Dermis microvascular lymphatic vessel endothelial cell (primary cell): ENCODE measurements at places on chromosomes 11 and 22. TPM values are rescaled to one million over a fixed set of nuclear protein-coding genes. Genes with fewer than 3 reads are reported as not detected.

DNA sequence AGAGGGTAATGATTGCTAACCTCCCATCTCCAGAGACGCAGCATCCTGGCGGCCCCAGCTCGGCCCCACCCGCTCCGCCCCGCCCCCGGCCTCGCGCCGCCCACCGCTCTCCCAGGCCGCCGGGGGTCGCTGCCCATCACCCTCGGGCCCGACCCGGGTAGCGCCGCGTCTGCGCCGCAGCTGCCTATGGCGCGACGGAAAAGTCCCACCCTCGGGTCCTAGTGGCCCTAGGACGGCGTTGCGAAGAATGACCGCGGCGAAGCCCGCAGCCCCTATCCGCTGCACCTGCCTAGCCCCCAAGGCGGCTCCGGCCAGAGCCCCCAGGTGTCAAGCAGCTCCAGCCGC is 457 bp downstream of the CPSF7 start:
- DNase-seq: peak; percentile 32

DNA sequence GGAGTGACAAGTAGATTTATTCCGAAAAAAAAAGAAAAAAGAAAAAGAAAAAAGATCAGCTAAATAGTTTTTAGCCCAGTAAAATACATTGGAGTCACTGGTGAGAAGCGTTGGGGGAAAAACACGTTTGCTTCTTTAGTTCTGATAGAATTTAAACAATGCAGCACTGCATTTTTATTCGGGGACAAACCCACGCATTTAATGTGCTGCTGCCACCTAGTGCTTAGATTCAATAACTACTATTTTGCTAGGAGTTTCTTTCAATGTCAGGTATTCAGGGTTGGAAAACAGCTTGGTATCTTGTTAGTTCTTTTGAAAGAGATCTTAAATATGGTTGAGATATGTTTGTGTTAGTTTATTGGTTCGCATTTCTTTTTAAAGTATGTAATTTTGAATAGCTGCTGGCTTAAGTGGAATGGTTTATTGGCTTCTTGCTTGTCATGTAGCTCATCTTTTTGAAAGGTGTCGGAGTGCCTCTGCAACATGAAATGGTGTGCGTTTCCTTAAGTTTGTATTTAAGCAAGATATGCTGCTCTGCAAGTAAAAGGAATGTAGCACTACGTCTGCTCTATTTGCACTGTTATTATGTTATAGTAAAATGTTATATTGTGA is 41.9 kb downstream of the SVIP start:
- peak; percentile 37 for DNase-seq

GRCh38 chr11:42271306-42271705 is 811.9 kb upstream of the LRRC4C start:
- no peak for DNase-seq

- no peak for DNase-seq
These were observed 60.9 kb upstream of the PARVG start for GRCh38 chr22:44119669-44120313.

DNA sequence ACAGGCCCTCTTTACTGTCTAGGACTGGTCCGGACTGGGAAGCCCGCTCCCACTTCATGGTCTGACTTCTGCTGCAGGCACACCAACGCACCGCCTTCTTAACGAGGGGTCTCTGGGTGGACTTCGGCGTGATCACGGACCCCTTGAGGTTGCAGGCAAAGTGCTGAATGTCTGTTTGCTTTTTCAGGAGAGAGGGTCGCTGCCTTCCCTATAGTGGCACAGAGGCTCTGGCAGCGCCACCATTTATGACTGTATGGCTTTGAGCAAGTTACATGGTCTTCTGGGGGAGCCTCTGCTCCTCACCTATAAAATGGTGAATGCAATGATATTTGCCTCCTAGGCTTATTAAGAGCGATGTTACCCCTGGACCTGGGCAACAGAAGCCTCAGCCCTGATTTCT is 1.4 kb upstream of the SCN4B start:
- no peak for DNase-seq

DNA sequence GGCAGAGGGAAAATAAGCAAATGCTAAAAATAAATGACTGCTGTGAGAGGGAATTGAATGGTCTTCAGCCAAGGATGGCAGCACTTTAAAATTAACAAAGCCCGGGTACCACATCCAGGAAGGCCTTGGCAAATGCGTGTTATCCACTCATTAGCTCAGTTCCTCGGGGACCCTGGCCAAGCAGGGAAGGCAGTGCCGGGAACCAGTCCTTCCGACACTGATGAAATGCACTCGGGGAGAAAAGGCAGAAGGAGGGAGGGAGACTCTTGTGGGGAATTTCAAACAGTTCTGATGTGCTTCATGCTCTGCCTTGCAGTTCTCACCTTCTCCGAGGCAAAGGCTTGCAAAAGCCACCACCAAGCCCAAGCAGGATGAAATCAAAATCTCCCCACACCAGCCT is 38.3 kb downstream of the CLPB start:
- no peak for DNase-seq

DNA sequence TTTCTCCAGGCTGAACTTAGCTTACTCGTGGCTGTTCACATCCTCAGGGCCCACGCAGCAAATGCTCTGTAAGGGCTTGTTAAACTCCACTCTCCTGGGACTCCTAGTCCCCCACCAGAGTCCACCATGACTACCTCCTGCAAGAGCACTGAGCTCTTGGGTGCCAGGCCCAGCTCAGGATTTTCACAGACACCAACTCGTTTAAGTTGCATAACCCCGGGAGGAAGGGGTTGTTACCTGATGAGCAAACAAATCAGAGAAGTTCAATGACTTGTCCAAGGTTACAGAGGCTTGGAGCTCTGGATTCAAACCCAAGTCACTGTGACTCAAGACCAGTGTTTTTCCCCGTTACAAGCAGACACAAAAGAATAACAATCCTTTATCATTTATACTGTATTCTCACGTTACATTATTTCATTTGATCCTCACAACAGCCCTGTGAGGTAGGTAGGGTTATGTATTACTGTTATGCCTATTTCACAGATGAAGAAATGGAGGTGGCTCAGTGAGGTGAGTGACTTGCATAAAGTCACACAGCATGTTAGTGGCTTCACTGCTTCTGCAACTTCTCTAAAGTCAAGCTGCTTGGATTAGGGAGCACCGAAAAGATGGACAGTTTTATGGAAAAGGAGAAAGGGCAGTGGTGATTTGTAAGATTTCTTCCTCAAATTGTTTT is 17.4 kb downstream of the KCTD21 start:
- DNase-seq: no peak

Gene CLDN5
- 560 and 793 TPM in 2 replicates for total RNA-seq
